Stimulated activated memory B cell treated with anti-CD40 and anti-IgM and Interleukin-4, amounts not matched to agents 10 μg/mL and 1 μg/mL and 100 μg/mL, for 72 hours (primary cell): ENCODE measurements at places on chromosomes 3 and 15.

DNA sequence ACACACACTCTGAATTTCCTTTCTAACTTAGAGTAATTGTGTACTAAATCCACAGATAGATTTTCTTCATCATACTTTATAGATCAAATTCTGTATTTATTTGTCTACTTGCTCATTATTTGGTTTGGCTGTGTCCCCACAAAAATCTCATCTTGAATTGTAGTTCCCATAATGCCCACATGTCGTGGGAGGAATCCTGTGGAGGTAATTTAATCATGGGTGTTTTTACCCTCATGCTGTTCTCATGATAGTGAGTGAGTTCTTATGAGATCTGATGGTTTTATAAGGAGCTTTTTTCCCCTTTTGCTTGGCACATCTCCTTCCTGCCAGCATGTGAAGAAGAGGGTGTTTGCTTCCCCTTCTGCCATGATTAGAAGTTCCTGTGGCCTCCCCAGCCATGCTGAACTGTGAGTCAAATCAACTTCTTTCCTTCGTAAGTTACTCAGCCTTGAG is 198.3 kb upstream of the TGFBR2 start:
- no peak for ATAC-seq

DNA sequence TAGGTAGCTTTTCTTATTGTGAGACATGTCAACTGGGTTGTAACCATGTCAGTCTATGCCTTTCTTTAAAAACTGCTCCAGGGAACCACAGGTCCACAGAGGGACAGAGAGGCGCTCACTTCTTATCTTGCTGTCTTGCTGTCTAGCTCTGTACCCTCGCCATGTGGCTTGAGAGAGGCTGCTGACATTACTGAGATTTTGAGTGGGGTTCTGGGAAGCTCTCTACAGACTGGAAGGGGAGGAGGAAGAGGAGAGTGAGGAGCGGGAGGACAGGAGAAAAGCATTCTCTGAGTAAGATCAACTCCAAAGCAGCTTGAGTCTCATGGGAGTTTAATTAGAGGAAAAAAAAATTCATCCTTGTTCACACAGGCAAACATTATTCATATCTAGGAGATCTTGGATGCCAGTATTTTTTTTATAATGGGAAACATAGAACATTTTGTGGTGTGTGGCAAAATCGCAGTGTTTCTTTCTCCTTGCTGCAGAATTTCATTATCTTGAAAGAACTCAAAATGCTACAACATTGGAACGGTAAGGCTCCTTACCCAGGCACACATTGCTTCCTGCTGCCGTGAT is 1037.0 kb upstream of the NR2F2 start:
- no peak for ATAC-seq

DNA sequence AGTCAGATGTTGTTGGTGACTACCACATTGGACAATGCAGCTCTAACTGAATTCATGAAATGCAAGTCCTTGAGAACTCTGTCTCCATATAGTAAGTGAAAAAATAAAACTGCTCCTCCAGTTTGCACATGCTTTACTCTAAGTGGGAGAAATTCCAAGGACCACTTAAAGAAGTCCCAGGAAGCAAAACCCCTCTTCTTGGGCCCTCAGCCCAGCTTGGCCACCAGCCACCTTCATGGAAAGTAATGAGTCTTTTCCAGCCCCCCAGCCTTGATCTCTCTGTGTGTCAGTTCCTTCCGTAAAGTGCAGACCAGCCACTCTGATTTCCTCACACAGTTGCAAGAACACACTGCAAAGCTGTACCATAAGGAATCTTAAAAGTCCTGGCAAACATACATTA is 34.5 kb downstream of the DAPK2 start:
- no peak for ATAC-seq

DNA sequence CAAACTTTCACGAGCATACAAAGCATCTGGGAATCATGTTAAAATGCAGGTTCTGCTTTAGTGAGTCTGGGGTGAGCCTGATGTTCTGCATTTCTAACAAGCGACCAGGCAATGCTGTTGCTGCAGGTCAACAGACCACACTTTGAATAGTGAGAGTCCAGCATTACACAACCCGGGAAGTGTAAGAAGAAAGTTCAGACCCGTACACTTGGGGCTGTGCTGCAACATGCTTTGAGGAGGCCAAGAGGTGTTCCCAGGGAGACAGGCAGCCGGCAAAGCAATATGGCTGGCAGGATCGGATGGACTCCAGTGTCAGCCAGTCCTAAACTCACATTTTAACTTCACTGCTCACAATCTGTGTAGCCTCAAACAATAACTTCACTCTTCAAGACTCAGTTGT is 134.2 kb downstream of the LIPC start:
- no peak for ATAC-seq

DNA sequence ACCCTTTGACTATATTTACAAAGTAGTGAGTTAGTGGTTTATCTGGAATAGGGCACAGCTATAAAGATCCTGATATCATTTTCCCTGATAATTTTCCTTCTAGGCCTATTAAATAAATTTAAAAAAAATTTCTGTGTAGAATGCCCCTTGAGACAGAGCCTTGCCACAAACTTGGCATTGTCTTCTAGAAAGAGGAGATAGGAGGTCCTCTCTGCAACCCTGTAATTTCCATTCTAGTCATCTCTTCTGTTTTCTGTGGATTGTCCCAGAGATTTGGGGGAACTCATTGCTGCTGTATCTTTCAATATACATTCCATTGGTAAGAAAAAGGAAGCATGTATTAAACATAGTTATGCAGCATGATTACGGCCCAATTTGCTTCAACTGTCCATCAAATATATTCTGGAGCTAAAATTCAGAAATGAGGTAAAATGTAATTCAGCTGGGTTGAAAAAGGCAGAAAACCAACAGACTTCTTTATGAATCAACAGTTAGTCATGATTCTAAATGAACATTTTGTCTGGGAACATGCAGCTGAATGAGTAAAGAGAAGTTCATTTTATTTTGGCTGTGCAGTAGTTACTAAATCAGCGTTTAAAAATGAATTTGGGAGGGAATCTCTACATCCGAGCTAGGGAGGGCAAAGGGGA is 401.1 kb downstream of the NAALADL2 start:
- ATAC-seq, result no peak

GRCh38 chr3:34364335-34364734 is 565.9 kb downstream of the PDCD6IP start:
- ATAC-seq, result no peak

- ATAC-seq, result no peak
Measured at GRCh38 chr3:42290966-42291714, 25.2 kb upstream of the CCK start.

- no peak for ATAC-seq
Measured at GRCh38 chr15:75200765-75201615, 692 bp upstream of the C15orf39 start.

DNA sequence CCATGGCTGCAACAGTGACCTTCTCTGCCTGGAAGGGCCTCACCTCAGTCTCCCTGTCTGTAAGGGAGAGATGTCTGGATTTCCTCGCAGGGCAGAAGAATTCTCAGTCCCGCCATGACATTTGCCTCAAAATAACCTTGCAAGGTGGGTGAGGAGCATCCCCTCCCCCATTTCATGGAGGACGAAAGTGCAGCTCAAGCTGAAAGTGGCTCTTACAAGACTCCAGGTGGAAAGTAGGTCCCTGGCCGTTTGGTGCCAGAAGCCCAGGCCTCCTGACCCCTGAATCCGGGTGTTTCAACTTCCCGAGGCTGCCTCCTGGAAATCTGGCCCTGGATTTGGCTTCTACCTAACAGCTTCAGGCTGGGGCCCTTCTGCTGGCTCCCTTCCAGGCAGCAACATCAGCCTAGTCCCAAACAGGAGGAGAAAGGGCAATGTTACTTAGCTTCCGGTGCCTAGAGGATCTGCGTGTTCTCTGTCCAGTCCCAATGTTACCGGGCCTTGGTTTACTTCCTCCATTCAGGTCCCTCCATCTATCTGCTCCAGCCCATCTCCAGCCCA is 769 bp upstream of the CSPG4 start:
- no peak for ATAC-seq

- no peak for ATAC-seq
Measured at GRCh38 chr15:85462029-85462428, 81.6 kb downstream of the AKAP13 start.

GRCh38 chr15:84681831-84682230 is 23.8 kb upstream of the NMB start:
- ATAC-seq, result peak; percentile 66

GRCh38 chr15:101068523-101068960 is 149.4 kb downstream of the LRRK1 start:
- no peak for ATAC-seq

GRCh38 chr3:154241496-154241895 is 82.8 kb downstream of the DHX36 start:
- no peak for ATAC-seq

DNA sequence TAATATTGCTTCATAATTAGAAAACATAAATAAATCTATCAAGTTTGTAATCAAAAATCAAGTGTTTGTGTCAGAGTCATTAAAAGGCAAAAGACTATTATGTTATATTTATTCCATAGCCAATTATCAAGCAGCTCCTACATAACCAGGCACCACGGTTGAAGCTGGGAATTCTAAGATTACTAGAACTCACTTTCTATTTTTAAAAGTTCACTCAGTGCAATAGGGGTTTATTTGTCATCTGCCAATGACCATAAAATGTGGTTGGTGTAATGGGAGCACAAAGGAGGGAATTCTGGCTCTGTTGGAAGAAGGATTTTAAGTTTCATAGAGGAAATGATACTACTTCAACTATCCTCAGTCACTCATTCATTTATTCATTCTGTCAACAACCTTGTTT is 57.7 kb downstream of the TRIM69 start:
- ATAC-seq, result no peak

DNA sequence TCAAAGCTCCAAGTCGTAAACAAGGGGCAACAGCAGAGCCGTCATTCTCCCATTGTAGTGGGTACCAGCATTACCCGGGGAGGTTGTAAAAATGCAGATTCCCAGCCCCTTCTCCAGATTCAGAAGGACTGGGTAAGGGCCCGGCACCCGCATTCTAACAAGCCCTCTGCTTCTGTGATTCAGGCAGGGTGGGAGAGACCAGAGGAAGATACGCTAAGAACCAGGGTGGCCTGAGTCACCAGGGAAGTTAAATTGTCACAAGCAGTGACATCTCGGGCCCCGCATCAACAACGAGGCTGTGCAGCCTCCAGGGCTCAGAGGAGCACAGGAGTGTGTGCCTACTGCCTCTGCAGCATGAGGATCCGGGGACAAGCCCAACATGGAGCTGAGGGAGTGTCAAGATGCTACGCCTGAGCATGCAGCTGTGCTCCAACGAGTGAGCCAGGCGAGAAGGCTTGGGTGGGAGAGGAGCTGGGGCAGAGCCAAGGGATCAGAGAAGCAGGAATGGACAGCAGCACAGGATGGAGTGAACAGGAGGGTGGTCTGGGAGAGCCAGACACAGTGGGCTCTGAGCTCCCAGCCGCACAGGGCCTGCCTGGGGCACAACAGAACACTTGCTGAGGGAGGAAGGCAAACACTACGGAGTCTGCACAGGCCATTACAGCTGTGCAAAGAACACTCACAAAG is 68.5 kb downstream of the CPN2 start:
- no peak for ATAC-seq

- ATAC-seq, result no peak
Measured at GRCh38 chr3:168197162-168197561, 101.4 kb upstream of the GOLIM4 start.

- ATAC-seq, result no peak
Measured at GRCh38 chr15:45354711-45355110, 23.6 kb downstream of the GATM start.

- peak; percentile 80 for ATAC-seq
Measured at GRCh38 chr3:23341147-23341838, 138.2 kb downstream of the UBE2E2 start.

DNA sequence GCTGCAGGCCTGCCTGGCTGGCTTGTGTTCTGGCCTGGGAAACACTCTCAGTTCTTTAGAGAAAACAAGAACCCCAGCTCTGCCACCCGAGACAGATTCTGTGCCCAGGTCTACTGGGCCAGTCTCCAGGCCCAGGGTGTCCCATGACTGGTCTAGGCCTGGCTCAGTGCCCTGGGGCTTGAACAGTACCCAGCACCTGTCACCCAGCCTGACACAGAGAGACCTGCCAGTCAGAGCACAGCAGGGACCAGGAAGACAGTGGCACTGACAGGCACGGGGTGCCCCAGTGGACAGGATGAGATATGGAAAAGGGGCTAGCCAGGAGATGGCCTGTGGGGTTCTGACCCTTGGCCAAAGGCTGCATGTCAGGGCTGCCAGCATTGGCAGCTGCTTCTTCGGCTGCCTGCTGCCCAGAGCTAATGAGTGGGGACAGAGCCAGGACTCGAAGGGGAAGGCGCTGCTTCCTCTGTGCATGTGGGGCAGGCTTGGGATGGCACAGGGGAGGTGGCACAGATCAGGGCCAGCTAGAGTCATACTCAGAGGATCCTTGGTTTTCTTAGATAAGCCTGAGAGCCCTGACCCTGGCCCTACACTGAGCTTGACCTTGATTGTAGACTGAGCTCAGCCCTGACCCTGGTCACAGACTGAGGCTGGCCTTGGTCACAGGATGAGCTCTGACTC is 15.1 kb downstream of the CCDC33 start:
- ATAC-seq, result peak; percentile 10

DNA sequence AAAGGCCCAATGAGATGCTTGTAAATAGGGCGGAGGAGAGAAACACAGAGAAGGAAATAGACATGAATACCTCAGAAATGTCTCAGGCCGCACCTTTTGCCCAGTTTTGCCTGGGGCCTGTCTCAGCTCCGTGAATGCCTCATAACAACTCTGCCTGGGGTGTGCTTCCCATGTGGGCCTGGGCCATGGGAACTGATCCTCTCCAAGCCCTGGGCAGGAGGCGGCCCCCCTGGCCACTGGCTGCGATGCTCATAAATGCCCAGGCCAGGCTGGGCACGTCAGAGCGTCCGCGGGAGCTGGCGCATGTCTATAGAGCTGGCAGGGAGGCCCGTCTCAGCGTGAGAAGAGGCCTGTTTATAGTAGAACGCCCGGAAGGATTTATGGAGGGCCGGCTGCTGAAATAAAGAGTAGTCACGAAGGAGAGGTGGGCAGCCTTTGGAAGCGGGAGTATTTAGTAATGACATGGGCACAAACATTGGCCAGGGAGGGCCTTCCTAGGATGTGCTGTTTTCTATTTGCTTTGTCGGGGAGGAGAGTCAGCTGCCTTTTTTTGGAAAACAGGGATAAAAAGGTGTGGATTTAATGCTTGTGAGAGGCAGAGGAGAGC is 85.9 kb upstream of the IGF1R start:
- no peak for ATAC-seq

DNA sequence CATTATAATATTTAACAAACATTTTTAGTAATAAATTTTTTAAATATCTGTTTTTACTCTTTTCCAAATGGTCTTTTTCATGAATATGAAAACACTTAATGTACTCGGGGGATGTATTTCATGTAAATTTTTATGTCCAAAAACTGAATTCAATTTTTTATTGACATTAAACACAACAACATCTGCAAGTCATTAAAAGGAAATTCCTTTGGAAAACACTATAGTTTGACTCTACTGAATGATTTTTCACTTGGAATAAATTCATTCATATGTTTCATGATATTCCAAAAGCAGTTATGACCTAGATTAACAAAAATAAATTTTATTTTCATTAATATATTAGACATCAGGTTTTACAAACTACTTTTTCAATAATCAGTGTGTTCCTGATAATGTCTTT is 239.8 kb upstream of the AGTR1 start:
- ATAC-seq, result no peak

GRCh38 chr3:123689831-123690230 is 105.0 kb upstream of the HACD2 start:
- no peak for ATAC-seq

- ATAC-seq, result no peak
Measured at GRCh38 chr3:129112308-129113052, 9.1 kb downstream of the RAB43 start.
